ENCODE measurements at places on chromosomes 3 and 15. TPM values are rescaled to one million over a fixed set of nuclear protein-coding genes. Genes with fewer than 3 reads are reported as not detected.

The SLC24A5 gene
- not detected for total RNA-seq

The LTF gene
- total RNA-seq: 108 TPM

DNA sequence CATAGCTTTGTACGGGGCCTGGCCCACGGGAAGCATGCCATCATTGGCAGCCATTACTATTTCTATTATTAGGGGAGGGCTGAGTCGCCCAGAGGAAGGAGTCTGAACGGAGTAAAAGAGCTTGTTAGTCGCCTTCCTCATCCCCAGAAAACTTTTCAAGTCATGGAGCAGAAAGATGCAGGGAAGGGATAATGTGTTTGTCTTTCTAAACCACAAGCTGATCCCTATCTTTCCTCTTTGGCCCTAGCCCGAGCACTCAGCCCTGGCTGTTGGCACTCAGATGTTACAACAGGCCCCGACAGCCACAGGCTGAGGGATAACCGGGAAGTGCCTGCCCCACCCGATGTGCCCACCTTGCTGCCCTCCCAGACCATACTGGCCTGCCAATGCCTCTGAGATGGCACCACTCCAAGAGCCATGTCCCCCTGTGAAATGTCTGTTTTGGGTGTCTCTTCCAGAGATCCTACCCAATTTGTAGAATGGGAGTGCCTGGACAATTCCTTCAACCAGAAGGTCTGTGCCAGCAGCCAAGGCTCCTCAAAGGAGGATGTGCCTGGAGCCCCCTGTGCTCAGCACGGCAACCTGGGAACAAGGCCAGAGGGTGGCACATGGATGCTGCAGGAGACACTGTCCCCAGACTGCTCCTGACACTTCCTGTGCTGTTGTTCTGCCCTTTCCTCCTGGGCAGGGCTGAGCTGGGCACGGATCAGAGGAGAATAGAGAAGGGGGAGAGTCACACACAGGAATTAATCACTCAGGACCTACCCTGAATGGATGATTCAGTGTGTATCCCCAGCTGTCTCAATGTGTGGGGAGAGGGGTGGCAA lies 10.8 kb downstream of the PAK6 start:
- peak; percentile 72 for ATAC-seq

DNA sequence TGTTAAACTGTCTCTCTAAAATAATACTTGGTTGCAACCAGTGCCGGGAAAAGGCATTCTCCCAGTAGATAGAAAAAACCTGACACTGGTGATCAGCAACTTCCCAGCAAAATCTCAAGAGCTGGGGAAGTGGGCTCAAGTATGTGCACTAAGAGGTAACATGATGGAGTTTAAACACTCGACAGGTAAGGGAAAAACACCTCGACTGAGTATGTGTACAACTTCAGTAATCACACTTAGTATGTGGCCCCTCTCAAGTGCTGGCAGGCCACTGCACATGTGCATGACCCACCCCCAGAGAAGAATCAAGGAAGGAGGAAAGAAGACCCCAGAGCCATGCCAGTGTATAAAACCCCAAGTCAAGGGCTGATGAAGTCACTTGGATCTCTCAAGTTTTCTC lies 27.4 kb downstream of the SPESP1 start:
- ATAC-seq: no peak

DNA sequence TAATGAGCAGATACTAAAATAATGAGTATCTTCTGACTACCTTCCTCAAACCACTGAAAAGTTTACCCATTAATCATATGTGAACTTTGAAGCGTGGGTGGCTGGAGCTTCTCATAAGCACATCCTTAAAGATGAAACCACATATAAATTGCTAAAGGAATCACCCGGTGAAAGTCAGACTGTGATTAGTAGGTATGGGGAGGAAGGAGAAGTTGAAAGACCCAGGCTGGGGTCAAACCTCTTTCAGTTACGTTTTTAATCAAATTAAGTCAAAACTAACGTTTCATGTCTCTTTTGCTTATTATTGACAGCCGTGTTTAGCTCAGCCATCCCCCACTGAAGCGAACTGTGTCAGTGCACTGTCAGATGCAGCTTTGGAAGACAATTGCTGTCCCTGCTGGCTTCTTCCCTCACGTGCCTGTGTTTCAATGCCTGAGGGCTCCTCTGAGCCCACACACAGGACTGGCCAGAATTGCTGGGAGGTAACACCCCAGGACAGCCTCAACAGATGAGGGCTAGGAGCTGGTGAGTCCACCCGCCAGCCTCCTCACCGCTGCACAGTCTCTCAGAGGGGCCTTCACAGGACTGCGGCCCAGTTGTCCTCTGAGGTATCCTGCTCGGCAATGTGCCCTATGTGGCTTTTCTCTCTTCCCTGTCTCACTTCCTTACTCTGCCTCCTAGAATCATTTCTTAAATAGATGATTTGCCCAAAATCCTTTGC lies 29.3 kb upstream of the SH3BP5 start:
- peak; percentile 30 for ATAC-seq
